ENCODE measurements at places on chromosomes 11 and 22. TPM values are rescaled to one million over a fixed set of nuclear protein-coding genes. Genes with fewer than 3 reads are reported as not detected.
A peak's percentile ranks its signal among the peaks of the same experiment; 100 is the strongest.

DNA sequence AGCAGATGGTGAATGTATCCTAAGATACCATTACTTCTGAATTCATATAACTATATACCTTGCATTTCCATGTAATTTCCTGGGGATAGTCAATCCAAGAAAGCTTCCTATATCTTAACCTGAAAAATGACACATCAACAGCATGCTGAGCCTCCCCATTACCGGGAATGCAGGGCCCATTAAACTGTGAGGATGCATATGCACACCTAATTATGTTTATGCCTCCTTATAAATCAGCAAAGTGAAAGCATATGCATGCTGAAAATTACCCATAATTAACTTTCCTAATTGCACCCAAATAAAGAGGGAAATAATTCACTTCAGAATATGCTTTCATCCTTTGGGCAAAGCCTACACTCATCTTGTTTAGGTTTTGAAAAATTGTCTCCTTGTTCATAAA lies 663.0 kb downstream of the KCNA4 start:
- no peak for DNase-seq

DNA sequence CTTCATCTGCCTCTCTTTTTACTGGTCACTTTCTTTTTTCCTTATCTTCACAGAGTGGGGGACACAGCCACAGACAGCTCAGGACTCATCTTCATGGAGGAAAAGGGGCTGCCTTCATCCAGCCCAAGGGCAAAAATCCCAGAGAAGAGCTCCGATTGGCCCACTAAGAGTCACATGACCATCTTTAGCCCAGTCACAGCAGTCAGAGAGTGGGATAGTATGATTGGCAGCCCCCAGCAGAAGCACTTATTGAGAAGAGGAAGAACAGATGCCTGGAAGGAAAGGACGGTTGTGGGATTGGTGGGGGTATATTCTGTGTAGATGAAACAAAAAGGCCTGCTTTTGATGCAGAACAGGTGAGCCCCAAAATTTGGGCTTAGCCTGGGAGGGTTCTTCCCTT lies 77.8 kb downstream of the MN1 start:
- DNase-seq, result no peak

DNA sequence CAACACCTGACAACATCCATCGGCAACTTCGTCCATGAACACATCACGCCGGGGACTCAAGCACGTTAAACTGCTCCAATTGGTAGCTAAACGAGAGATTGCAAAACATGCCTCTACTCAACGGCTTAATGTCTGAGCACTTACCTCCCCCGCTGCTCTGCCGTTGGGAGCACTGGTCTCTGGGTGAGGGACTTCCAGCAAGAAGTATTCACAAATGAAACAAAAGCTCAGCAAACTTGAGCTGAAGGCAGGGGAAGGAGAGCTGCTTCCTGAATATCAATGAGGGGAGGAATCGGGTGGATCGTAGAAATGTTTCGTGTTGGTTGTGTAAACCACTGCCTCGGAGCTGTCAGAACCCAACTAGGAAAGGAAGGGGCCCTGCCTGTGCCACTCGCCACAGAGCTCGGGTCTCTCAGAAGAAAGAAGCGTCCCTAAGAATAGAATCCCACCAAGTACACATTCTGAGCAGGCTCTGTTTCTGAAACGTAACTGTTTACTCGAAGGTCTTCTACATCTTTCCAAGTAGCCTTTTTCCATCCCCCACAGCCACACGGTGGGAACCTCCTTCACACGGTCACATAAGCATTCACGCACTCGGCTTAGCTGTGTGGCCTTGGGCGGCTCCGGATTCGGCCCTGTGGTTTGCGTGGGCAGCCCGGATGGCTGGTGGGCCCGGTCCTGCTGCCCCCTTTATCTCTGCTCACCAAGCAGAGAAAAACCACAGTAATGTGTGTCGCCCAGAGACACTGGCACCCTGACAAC lies at the start of gene MLC1:
Gene MLC1, minus strand, starts transcription at position 216 of the 762 bp plus-strand sequence. CDS start 524 bp downstream, outside the sequence.
- DNase-seq, result no peak

- DNase-seq, result no peak
Observed at GRCh38 chr11:115304774-115305472, 199.3 kb downstream of the CADM1 start.

DNA sequence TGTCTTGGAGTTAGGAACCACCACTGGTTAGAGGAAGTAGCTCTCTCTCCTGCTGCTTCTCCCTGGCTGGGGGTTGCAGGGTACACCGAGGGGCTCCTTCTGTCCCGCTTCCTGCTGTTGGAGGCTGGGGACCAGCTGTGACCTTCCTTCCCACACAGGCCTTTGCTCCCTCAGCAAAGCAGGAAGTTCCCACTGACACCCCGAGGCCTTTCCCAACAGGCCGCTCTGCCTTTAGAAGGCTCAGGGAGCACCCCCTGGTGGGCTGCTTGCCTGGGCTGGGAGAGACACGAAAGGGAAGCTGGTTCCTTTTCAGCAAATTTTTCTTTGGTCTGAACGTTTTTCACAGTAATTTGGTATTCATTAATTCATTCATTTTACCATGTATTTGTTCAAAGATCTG lies 527.9 kb upstream of the B3GAT1 start:
- DNase-seq, result peak; percentile 19

DNA sequence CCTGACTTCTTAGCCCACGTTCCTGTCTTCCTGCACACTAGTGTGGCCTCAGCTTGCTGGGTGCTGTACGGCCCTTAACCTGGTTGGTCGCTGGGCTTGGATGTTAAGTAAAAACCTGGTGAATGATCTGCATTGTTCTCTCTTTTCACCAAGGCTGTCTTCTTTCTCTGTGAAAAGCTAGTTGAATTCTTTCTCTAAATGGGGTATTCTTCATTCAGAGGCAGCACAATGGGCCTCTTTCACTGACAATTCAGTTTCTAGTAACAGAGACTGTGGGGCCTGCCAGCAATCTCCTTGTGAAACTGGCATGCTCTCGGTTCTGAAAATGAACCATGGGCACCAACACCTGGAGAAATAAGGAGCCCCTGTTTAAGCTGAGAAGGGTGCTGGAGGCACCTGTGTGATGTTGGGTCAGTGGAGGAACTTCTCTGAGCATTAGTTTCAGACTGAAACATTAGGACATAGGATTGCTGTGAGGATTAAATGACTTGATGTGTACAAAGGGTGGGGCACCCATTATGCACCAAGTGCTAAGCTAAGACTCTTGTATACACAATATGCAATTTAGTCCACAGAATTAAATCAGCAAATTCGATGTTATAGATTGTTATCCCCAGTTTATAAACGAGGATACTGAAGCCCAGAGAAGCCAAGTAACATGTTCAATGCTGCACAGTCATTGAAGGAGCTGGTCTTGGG lies 33.1 kb upstream of the ELF5 start:
- DNase-seq, result no peak

GRCh38 chr11:23653071-23653675 lies 792.9 kb upstream of the CCDC179 start:
- no peak for DNase-seq

GRCh38 chr11:23764286-23764685 lies 732.6 kb upstream of the LUZP2 start:
- no peak for DNase-seq

GRCh38 chr11:66116576-66117361 lies 46.7 kb downstream of the PACS1 start:
- no peak for DNase-seq

DNA sequence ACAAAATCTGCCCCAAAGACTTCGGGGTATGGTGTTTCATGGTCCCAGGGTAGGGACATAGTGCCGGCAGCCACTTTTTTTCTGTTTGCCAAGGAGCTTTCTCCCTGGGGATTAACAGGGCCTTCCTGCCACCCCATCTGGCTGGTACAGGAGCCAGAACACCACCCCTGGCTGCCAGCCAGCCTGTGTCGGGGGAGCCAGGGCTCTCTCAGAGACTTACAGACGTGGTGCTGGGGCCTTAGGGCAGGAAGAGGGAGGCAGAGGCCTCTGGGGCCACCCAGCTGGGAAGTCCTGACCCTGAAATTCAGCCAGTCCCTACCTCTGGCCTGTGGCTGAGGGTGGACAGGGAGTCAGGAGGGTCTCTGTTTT lies 52.4 kb upstream of the CDON start:
- DNase-seq, result peak; percentile 78

DNA sequence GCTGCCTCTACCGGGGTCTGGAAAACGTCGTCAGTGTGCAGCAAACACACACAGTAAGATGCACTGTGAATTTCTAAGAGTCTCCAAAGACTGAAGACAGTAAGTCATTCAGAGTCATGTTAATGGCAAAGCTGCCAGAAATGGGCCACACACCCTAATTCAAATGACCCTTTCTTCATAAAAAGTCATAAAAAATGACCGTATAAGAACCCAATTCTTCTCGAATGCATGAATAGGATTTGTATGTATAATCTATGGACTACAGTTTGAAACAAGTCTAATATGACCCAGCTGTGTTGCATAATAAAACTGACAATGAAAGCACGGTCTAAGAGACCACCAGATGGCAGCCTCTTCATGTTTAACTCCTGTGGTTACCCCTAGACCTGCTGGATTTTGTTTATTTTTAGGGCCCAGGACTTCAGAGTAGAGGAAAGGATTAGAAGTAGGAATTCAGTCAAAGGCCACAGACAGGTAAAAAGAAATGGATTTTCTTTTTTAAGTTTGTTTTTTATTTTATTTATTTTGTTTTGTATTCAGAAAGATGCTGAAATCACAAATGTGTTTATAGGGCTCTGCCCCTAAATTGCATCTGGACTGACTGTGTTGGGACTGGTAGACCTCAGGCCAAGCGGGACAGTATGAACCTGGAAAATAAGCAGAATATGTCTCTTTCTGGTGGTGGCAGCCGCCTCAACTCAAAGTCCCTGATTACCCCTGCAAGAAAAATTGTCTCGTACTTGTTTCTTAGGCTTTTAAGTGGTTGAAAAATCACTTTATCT lies 32.1 kb upstream of the SLC5A12 start:
- DNase-seq, result peak; percentile 92

- DNase-seq, result no peak
Observed at GRCh38 chr11:62588966-62589637, 2.2 kb downstream of the TUT1 start.

- DNase-seq, result no peak
Observed at GRCh38 chr11:32148895-32149294, 58.0 kb downstream of the RCN1 start.

CRYBB3 gene
- not detected for total RNA-seq

RASD2 gene
- 2.8 TPM for total RNA-seq

MAML2 gene
- 10.9 TPM for total RNA-seq

KRTAP5-10 gene
- not detected for total RNA-seq

SLC22A9 gene
- not detected for total RNA-seq

TRPC6 gene
- 20.7 TPM for total RNA-seq

KCNA4 gene
- not detected for total RNA-seq

OVCH2 gene
- total RNA-seq, result 1.4 TPM

FAT3 gene
- 22.8 TPM for total RNA-seq
